A549 treated with DMSO at 1 μM for 4 hours (cell line): ENCODE measurements at places on chromosomes 7 and 10. TPM values are rescaled to one million over a fixed set of nuclear protein-coding genes. Genes with fewer than 3 reads are reported as not detected.

Gene TNS3
- total RNA-seq: 74.6 to 96.1 TPM (median 89.2 TPM) in 5 replicates

Gene MBL2
- total RNA-seq: not detected in 5 replicates

Gene FAM25G
- total RNA-seq: 0.65 to 1.8 TPM in 2 of 5 replicates, not detected in the others

Gene EPDR1
- 68.8 to 82.7 TPM (median 79.8 TPM) in 5 replicates for total RNA-seq

Gene TMEM236
- 0.03 to 0.12 TPM (median 0.07 TPM) in 5 replicates for total RNA-seq

Gene KBTBD2
- 25.2 to 29.7 TPM (median 27.5 TPM) in 5 replicates for total RNA-seq

Gene MYL10
- 0.24 TPM in 1 of 5 replicates, not detected in the others for total RNA-seq

Gene NACAD
- 0.11 to 0.34 TPM (median 0.18 TPM) in 5 replicates for total RNA-seq

Gene GRID2IP
- 0.02 to 0.05 TPM in 2 of 5 replicates, not detected in the others for total RNA-seq

Gene MSMB
- total RNA-seq: not detected in 5 replicates

Gene CCDC7
- 0.56 to 1.2 TPM (median 0.86 TPM) in 5 replicates for total RNA-seq

Gene DPP6
- total RNA-seq: not detected in 5 replicates

Gene CRTAC1
- 0.87 to 1.8 TPM (median 1.4 TPM) in 5 replicates for total RNA-seq

Gene LEP
- total RNA-seq: not detected in 5 replicates

Gene AQP1
- 0.41 to 0.88 TPM (median 0.44 TPM) in 5 replicates for total RNA-seq

Gene CALML3
- not detected in 5 replicates for total RNA-seq

Gene MYH16
- total RNA-seq: 0.64 to 1.3 TPM (median 0.88 TPM) in 5 replicates

Gene ZCCHC24
- 3.5 to 5.7 TPM (median 5.1 TPM) in 5 replicates for total RNA-seq

Gene CPN1
- 0.16 to 0.60 TPM (median 0.41 TPM) in 5 replicates for total RNA-seq

Gene HOXA1
- 2.3 to 4.4 TPM (median 3.6 TPM) in 5 replicates for total RNA-seq

Gene SUFU
- 5.7 to 8.8 TPM (median 7.2 TPM) in 5 replicates for total RNA-seq

Gene TFR2
- total RNA-seq: 2.3 to 3.1 TPM (median 2.6 TPM) in 5 replicates

Gene LIPF
- not detected in 5 replicates for total RNA-seq

Gene SPAM1
- total RNA-seq: not detected in 5 replicates

Gene MYL7
- total RNA-seq: not detected in 5 replicates

Gene BAIAP2L1
- 47.6 to 59.1 TPM (median 55.6 TPM) in 5 replicates for total RNA-seq

Gene ZNF804B
- total RNA-seq: not detected in 5 replicates

Gene ELN
- total RNA-seq: 0.06 to 0.14 TPM (median 0.10 TPM) in 5 replicates

Gene GTF2IRD1
- 9.1 to 13.2 TPM (median 11.1 TPM) in 5 replicates for total RNA-seq

Gene FGF8
- total RNA-seq: 0.08 TPM in 1 of 5 replicates, not detected in the others

Gene TMEM270
- 0.19 to 0.23 TPM in 2 of 5 replicates, not detected in the others for total RNA-seq

Gene WEE2
- not detected in 5 replicates for total RNA-seq

Gene AHR
- total RNA-seq: 13.3 to 20.9 TPM (median 16.8 TPM) in 5 replicates

Gene ELFN1
- total RNA-seq: 0.39 to 0.57 TPM (median 0.49 TPM) in 5 replicates

Gene CDK14
- 0.08 to 0.37 TPM (median 0.31 TPM) in 5 replicates for total RNA-seq

Gene WNT8B
- 0.07 TPM in 1 of 5 replicates, not detected in the others for total RNA-seq

Gene OR2A7
- not detected in 5 replicates for total RNA-seq

Gene CPXM2
- total RNA-seq: 0.02 TPM in 1 of 5 replicates, not detected in the others

Gene HSPA14
- 43.5 to 53.5 TPM (median 49.2 TPM) in 5 replicates for total RNA-seq

Gene C10orf67
- total RNA-seq: 0.03 to 0.13 TPM (median 0.06 TPM) in 4 of 5 replicates, not detected in the other

Gene ALKBH4
- total RNA-seq: 11.1 to 12.7 TPM (median 12.3 TPM) in 5 replicates
